GDM1 (cell line): ENCODE measurements at places on chromosomes 4 and X.

GRCh38 chr4:168119890-168120289 is 27.6 kb downstream of the ANXA10 start:
- no peak for DNase-seq

DNA sequence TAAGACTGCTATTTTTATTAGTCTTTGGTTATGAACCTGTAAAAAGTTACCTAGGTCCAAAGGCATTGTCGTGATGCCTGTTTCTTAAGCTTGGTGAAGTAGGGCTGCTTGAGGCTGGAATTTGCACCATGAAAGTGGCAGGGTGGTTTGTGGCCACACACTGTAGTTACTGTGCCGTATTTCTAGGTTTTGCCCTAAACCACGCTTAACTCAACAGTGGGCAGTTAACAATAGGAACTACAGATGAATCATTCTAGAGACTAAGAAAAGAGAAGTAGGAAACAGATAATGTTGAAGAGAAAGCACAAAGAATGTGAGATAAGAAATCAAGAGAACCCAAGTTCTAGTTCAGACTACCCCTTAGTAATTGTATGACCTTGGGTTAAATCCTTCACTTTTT is 11.5 kb downstream of the ETNPPL start:
- no peak for DNase-seq

DNA sequence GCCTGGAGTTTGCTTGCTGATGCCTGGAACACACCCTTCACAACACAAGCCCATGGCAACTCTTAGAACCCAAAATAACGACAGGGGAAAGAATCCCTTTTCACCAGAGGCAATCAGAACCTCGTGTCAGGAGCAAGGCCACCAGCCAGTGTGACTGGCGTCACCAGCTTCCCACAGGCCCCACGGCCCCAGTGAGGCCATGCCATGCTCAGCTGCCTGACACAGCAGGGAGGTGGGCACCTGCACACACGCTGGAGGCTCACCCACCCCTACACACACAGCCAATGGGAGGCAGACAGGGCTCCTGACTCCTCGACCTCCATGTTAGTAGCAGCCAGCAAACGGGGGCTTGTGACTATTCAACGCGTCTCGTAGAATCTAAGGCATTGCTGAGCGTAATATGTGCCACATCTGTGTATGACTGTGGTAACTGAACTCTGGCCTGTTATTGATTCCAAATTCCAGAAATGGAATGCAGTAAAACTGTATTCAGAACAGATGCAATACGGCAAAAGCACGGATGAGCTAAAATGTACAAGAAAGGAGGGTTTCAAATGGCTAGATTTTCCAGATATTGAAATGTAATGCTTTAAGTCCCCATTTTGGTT is 28.5 kb downstream of the RNF212 start:
- DNase-seq, result no peak

DNA sequence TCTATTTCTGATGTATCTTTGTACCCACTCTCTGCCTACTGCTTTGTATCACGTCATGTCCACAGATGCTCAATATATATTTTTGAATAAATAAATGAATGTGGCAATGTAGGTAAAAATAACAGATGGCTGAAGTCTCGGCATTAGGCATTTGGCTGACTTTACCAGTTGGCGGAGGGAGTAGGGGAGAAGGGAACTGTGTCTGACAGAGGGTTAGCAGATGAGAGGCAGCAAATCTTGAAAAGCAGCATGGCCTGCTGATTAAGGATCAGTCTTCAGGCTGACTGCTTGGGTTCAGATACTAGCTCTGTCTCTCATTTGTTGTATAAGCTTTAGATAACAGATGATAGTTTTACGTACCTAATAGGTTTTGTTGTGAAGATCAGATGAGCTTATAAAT is 31.9 kb upstream of the RASGEF1B start:
- DNase-seq, result no peak

DNA sequence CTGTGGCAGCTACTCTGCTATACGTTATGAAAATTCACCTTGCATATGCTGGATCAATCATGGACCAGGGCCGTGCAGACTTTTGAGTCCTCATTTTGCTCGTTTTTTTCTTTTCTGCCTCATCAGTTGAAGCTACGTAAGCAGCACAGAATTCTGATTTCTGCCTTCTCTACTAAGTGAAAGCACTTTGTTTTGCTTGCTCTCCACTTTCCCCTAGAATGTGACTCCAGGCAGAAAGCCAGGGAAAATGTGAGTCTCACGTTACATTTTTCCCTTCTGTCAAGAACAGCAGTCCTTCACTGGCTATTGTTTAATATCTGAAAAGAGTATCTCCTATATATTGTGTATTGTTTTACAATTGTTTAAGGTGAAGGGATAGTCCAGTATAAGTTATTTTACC is 1840.1 kb downstream of the PCDH7 start:
- DNase-seq, result no peak
